ENCODE measurements at places on chromosomes 12 and 14. TPM values are rescaled to one million over a fixed set of nuclear protein-coding genes. Genes with fewer than 3 reads are reported as not detected.

Gene NUP107
- total RNA-seq: 53.4 TPM

Gene LMO3
- total RNA-seq: 28.2 TPM

- DNase-seq: no peak
Observed at GRCh38 chr14:96729889-96730288, 67.3 kb upstream of the VRK1 start.

GRCh38 chr14:100866666-100867630 lies 36.6 kb downstream of the RTL1 start:
- DNase-seq: peak; percentile 12

GRCh38 chr14:90495357-90496276 lies 98.8 kb downstream of the CALM1 start:
- DNase-seq: no peak

Gene PTPRO
- 16.1 TPM for total RNA-seq

DNA sequence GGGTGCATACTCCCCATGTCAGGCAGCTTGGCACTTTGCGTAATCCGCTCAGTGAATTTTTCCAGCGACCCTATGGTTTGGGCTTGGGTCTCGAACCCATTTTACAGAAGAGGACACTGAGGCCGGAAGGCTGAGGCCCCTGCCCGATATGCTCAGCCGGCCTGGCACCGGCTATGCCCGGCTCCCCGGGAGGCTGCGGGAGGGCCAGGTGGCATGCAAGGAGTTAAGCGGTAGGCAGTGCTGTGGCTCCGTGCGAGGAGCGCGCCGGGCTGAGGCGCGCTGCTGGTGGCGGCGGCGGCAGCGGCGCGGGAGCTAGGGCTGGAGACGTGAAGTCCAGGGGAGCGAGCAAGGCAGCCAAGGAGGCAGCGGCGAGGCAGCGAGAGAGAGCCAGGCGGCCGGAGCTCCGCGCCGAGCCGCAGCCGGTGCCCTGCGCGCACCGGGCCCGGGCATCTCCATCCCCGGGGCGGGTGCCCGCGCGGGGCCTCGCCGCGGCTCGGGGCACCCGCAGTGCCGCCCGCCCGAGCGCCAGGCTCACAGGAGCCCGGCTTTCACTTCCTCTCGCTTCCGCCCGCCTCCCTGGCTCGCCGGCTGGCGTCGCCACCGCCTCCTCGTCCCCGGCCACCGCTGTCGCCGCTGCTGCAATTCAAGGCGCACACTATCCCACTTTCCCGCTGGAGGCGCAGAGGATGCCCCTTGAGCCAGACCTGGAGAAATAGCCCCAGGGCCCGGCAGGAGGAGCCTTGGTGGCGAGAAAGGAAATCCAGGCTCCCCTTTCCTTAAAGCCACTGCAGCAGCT lies at the start of gene WSCD2:
WSCD2 (plus strand) TSS at position 272 of the 796 bp plus-strand sequence. CDS start 66,545 bp downstream, outside the sequence.
- peak; percentile 80 for DNase-seq

All from aorta (tissue), 5 donors.